B cell (primary cell): ENCODE measurements at places on chromosomes 12 and 14. TPM values are rescaled to one million over a fixed set of nuclear protein-coding genes. Genes with fewer than 3 reads are reported as not detected.

DNA sequence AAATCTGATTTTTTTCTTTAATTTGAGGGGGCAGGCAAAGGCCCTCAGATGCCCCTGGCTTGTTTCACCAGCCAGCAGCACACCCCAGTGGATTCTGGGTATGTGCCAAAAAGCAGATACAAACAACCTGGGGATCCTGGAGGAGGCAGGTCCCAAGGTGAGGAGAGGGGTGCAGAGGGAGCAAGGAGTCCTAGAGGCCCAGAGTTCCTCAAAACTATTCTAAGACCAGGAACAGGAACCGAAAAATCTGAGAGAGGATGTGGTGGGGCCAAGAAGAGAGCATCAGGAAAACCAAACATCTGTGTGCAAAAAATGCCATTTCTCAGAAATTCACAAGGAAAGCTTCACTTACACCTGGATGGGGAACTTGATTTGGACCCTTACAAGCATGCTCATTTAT is 8.2 kb downstream of the KCNA5 start:
- no peak overlapping the region for H3K4me3 ChIP-seq
- H3K4me1 ChIP-seq, result peaks cover 63% of the 10 kb centered on the region
- H3K27ac ChIP-seq, result no peak overlapping the region
- no peaks in the 10 kb centered on the region for H3K36me3 ChIP-seq
- peak; percentile 59 for DNase-seq

DNA sequence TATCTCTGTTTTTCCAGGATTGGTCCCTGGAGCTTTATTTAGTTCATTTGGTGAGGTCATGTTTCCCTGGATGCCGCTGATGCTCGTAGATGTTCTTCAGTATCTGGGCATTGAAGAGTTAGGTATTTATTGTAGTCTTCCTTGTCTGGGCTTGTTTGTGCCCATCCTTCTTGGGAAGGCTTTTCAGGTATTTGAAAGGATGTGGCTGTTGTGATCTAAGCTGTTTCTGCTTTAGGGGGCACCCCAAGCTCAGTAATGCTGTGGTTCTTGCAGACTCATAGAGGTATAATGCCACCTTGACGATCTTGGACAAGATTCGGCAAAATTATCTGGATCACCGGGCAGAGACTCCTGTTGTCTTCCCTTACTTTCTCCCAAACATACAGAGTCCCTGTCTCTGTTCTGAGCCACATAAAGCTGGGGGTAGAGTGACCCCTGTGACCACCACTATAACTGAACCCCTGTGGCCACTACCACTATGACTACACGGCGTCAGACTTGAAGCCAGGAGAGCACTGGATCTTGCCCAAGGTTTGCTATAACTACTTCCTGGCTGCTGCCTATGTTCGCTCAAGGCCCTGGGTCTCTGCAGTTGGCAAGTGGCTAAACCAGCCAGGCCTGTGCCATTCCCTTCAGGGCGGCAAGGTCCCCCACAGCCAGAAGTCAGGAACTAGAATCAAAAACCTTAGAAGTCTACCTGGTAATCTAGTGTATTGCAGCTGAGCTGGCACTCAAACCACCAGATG is 40.9 kb downstream of the FGD4 start:
- DNase-seq, result no peak
- H3K27me3 ChIP-seq, result no peaks in the 10 kb centered on the region
- no peaks in the 10 kb centered on the region for H3K4me1 ChIP-seq
- no peak overlapping the region for H3K4me3 ChIP-seq
- no peaks in the 10 kb centered on the region for H3K36me3 ChIP-seq

DNA sequence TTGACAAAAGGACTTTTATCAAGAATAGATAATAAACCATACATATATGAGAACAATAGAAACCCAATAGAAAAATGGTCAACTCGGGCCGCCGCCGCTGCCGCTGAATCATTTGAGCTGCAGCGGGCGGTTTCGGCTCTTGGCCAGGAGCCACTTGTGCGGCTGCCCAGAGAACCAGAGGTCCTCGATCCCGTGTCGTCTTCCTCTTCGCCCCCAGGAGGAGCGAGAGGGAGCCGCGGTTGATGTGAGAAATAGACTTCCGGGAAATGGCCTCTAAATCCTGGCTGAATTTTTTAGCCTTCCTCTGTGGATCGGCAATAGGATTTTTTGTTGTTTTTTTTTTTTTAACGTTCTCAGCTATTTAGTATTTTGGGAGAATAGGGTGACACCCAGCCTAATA is 44.8 kb downstream of the CPSF6 start:
- H3K4me3 ChIP-seq, result no peak overlapping the region
- no peaks in the 10 kb centered on the region for H3K36me3 ChIP-seq
- H3K27me3 ChIP-seq, result peaks cover 16% of the 10 kb centered on the region
- H3K4me1 ChIP-seq, result peaks cover 7% of the 10 kb centered on the region

- DNase-seq, result no peak
- H3K27ac ChIP-seq, result no peak overlapping the region
- no peak overlapping the region for H3K4me3 ChIP-seq
- no peaks in the 10 kb centered on the region for H3K27me3 ChIP-seq
Measured at GRCh38 chr14:31057701-31058364, 31.7 kb upstream of the STRN3 start.

Gene DENND5B
- total RNA-seq, result 55.3 and 60.4 TPM in 2 replicates

Gene YEATS4
- 15.2 and 18.0 TPM in 2 replicates for total RNA-seq

Gene ZFHX2
- 2.5 and 2.8 TPM in 2 replicates for total RNA-seq

Gene FAM186B
- total RNA-seq, result 0.47 and 0.70 TPM in 2 replicates

Gene CHFR
- total RNA-seq, result 92.5 and 105 TPM in 2 replicates
